CD14-positive monocyte (primary cell): ENCODE measurements at places on chromosomes 2 and 18. TPM values are rescaled to one million over a fixed set of nuclear protein-coding genes. Genes with fewer than 3 reads are reported as not detected.

Gene TMEM200C
- polyA plus RNA-seq = not detected

GRCh38 chr2:32161296-32161695 is 4.4 kb upstream of the SLC30A6 start:
- no peak for DNase-seq

Gene LCT
- polyA plus RNA-seq = not detected

DNA sequence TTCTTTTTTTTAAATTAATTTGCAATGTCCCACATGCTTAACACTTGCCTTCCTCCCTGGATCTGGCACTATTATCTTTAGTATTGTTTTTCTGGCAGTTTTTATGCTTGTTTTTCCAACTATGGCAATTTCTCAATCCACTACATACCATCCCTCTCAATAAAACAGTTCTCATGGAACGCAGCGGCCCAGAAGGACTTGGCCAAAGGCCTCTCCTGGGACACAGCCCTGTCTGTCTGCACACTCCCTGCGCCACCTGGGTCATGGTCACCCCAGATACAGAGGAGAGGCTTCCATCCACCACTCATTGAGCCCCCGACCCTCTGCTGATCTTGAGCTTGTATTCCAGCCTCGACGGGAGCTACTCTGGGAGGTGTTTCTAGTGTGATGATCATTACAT is 91.2 kb downstream of the TWIST2 start:
- no peak for DNase-seq

Gene RASGRP3
- polyA plus RNA-seq = 0.89 TPM

Gene XRCC5
- 258 TPM for polyA plus RNA-seq

Gene ST6GAL2
- polyA plus RNA-seq = not detected

Gene OTOS
- polyA plus RNA-seq = not detected in 2 replicates

Gene DNAH6
- polyA plus RNA-seq = not detected

DNA sequence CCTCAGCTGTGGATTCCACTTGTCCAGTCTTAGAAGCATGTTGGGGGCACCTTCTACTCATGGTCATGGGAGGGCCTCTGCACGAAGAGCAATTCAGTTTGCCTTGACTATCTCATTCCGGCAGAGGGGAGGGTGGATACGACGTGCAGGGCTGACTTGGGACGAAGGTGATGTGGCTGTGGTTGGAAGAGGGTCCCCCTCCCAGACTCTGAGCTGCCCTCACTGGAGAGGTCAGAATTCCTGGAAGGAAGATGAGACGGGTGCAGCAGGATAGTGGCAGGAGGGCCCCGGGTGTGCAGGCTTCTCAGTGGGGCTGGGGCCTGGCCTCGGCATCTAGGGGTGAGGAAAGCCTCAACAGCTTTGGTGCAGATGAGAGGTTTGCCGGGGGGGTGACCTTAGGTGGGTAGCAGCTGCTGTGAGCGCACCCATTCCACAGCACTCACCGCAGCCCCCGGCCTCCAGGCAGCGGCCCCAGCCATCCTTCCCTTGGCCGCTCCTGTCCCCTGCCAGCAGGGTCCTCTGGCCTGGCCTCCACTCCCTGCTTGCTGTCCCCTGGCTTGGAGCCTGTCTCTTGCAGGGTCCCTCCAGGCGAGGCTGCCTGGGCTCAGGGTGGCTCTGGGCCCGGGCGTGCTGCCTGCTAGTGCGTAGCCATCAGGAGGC is 3.2 kb downstream of the RNPEPL1 start:
- DNase-seq = no peak

GRCh38 chr18:57428221-57429150 is 6.7 kb upstream of the ONECUT2 start:
- no peak for DNase-seq

- no peak for DNase-seq
Observed at GRCh38 chr2:15736396-15737180, 144.9 kb downstream of the DDX1 start.

Gene AQP12A
- not detected in 2 replicates for polyA plus RNA-seq

GRCh38 chr2:30147196-30147714 is 448 bp downstream of the YPEL5 start:
- DNase-seq = no peak

DNA sequence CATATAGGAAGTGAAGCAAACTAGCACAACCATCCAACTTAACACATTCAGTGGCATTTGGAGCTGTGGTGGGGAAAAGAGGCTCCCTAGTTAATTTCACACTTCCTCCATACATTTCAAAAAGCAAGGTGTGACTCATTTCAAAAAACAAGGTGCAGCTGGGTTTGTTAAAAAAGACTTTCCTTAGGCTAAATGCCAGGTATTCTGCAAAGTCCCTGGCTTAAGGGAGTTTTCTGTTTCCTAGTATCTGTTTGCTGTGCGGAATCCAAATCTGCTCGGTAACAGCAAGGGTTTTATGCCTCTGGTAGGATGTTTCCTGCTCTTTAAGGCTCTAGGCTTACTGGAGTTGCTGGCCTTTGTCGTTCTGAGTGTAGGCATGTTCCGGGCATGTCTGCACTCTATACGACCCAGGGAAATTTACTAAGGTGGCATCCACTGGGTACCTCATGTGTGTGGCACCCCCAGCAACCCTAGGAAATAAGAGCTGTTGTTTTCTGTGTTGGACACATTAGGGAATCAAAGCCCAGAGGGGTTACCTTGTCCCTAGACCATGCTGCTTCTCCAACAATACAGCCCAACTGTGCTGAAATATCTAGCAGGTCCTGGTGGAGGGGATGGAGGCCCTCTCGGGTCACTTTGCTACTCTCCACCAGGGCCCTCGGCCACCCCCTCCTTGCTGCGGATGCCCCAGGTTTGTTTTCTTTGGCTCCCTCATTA is 634 bp upstream of the MSGN1 start:
- no peak for DNase-seq

GRCh38 chr2:143284087-143284675 is 155.0 kb downstream of the ARHGAP15 start:
- peak; percentile 53 for DNase-seq

Gene KLF11
- polyA plus RNA-seq = 21.0 TPM
